ENCODE measurements at places on chromosomes 5 and 9.

GRCh38 chr9:84238652-84239051, 101.9 kb downstream of the SLC28A3 start:
- no peak for DNase-seq

DNA sequence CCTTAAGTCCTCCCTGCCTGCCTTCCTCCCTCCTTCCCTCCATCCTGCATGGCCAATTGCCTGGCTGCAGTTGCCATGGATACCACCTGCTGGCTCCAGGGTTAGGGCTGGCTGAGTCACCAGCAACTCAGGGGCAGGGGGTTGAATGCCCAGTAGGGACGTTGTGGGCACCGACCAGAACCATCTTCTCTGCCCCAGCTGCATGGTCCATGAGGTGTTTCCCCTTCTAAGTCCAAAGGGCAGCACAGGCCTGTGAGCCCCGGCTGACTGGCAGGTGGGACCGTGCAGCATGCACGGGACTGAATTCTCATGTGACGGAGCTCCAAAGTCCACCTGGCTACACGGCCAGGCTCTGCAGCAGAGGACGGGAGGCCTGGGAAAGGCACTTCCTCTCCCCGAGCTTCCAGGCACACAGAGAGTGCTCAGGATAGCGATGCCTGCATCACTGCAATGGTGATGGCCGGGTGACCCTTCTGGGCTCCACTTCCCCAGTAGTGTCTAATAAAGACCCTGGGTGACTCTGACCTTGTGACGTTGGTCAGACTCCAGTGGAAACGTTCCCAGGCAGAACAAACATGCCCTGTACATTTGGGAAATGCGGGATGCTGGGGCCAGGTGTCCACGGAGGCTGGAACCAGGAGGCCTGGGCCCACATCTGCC, 5.7 kb downstream of the ASS1 start:
- no peak for DNase-seq

GRCh38 chr5:16791904-16792597, 144.0 kb downstream of the MYO10 start:
- DNase-seq = no peak

GRCh38 chr5:97726106-97726505, 543.1 kb upstream of the RIOK2 start:
- no peak for DNase-seq

- no peak for DNase-seq
Observed at GRCh38 chr5:148807851-148808250, 18.6 kb upstream of the ADRB2 start.

- DNase-seq = peak; percentile 66
Observed at GRCh38 chr9:114898741-114899140, 31.6 kb downstream of the TNFSF8 start.

DNA sequence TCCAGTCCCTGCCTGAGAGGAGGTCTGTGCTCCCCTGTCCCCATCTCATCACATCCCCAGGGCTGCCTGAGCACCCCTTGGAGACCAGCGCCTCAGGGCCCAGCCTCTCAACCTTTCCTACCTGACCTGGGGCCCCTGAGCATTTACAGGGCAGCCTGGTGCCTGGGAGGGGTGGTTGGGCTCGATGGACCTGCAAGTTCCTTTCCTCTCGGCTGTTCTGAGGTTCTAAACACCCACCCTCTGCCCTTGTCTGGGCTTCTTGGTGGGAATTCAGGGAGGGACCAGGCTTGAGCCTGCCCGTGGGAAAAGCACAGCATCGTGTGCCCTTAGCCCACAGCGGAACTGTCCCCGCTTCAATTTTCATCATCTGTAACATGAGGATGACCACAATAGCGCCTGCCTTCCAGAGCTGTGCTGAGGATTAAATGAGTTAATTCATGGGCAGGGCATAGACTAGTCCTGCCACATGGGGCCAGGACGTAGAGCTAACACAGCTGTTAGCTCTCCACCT, 91.0 kb upstream of the SH3PXD2B start:
- DNase-seq = no peak

GRCh38 chr9:86557063-86557766, 203.0 kb upstream of the TUT7 start:
- no peak for DNase-seq

DNA sequence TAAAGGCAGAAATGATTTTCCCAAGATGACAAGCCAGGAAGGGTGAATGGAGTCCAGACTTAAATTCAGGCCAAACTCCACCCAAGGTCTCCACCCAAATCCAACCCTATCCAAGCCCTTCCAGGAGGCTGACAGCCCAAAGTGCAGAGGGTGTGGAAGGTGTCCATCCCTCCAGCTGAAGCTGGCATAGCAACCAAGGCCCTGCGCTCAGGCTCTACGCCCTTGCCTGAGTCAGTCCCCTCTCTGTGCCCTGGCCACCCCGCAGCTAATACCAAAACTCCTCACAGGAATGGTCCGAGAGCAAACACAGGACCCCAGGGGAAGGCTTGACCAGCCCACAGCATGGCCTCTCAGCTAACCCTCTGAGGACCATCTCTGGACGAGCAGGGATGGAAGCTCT, 2.1 kb downstream of the SEPTIN8 start:
- no peak for DNase-seq

- no peak for DNase-seq
Observed at GRCh38 chr5:55177078-55177477, 4.1 kb upstream of the CDC20B start.

- DNase-seq = peak; percentile 15
Observed at GRCh38 chr9:3526997-3527940, 1.5 kb upstream of the RFX3 start.

DNA sequence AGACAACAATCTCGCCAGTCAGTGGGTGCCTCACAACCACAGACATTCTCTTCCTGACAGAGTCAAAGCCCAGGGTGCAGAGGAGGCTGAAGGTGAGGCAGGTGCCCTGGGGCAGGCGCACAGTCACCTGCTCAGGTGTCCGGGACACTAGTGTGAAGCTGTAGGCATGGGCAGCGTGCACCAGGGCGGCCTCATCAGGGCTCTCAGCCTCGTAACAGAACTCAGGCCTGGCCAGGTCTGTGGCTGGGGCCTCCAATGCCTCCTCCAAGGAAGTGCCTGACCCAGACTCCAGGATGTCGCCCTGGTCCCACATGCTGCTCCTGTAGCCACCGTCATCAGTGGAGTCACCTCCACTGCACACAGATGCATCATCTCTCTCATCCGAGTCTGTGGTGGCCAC, 198.7 kb downstream of the PTTG1 start:
- DNase-seq = no peak

GRCh38 chr9:133862585-133863256, 124.6 kb upstream of the SARDH start:
- DNase-seq = no peak

GRCh38 chr9:131685753-131686706, 53.8 kb downstream of the RAPGEF1 start:
- no peak for DNase-seq

GRCh38 chr9:68740561-68740960, 35.5 kb downstream of the PIP5K1B start:
- no peak for DNase-seq

DNA sequence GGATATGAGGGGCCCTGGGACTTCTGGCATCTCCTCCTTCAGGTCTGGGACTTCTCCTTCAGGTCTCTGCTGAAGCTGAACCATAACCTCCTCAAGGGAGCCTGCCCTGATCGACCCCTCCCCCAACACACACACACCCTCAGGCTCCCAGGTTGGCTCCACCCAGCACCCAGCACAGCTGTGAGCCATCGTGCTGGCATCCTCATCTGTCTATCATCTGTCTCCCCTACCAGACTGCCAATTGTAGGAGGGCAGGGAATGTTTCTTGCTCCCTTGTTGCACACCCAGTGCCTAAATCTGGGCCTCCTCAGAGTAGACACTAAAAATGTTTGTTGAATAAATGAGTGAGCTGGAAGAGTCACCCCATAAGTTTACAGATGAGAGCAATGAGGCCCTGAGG, 71.4 kb downstream of the LRSAM1 start:
- DNase-seq = no peak

DNA sequence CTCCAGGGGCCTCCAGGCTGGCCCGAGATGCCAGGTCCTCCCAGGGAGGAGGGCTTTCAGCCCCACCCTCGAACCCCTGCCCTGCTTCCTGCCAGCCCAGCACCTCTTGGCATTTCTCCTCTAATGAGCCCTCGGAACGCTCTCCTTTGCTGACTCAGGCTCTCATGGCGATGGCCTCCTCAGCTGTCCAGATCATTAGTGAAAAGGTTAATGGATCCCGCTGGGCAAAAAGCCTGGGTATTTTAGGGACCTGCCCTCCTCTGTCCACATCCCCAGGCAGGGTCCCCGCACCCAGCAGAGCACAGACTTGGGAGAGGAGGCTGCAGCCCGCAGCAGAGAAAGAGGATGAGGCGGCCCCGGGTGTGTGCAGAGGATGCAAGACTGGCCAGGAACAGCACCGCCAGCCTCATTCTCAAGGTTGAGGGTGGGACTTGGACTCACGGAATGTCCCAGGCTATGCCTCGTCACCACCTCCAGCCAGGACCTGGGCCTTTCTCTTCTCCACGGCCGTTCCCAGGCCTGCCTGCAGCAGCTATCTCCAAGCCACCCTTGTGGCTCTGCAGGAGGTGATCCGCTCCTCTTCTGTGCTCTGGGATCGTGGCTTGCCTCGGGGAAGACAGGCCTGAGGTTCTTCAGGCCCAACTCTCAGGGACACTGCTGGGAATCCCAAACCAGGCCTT, 23.0 kb upstream of the ADAMTS2 start:
- DNase-seq = no peak

DNA sequence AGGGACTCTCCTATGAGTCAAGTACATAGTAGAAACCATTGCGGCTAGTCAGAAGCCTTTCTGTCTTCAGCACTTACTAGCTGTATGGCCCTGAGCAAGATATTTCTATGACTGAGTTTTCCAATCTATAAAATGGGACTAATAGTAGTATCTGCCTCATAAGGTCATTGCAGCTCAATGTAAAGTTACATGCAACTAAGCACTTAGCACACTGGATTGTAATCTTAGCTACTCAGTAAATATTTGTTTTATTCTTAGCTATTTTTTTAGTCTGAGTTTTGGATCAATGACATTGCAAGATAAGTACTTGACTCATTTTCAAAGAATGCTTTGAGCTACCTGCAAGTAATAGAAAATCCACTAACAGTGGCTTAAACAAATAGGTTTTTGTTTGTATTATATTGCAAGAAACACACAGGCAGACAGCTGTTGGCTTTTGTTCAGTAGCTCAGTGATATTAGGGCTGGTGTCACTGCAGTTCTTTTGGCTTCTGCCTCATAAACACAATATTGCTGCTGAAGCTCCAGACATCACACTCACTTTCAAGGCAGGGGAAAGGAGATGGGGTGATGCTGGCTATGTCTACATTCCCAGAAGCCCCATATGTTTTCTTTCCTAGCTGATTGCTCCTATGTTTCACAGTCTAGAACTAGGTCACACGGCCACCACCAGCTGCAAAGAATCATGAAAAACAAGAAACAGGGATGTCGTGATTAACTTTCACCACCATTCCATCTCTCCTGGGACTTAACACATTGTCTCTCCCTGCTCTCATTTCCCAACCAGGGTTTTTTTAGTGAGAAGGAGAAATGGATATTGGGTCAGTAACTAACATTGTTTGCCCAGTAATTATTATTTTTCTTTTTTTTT, 26.9 kb upstream of the FAT2 start:
- DNase-seq = no peak

GRCh38 chr5:154478752-154479159, 729 bp upstream of the HAND1 start:
- no peak for DNase-seq

- DNase-seq = no peak
Observed at GRCh38 chr9:120532891-120533290, 47.1 kb downstream of the CDK5RAP2 start.

- no peak for DNase-seq
Observed at GRCh38 chr5:95638632-95639031, 7.9 kb upstream of the RFESD start.

DNA sequence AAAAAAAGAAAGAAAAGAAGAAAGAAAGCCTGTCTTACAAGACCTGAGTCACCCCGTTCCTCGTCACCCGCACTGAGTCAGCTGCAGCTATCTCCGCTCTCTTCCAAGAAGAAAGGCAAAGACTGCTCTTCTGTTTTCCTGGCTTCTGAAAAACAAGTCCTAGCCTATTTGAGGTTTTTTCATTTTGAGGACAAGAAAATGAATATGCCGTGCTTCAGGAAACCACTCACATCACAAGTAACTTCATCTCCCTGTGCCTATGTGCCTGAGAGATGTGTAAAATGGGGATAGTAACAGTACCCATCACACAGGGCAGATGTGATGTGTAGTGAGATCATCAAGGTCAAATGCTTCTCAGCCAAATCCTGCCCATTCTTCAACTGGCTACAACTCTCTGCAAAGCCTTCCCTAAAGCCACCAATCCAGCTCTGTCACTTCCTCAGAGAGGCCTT, 78.4 kb downstream of the GLDC start:
- peak; percentile 6 for DNase-seq

DNA sequence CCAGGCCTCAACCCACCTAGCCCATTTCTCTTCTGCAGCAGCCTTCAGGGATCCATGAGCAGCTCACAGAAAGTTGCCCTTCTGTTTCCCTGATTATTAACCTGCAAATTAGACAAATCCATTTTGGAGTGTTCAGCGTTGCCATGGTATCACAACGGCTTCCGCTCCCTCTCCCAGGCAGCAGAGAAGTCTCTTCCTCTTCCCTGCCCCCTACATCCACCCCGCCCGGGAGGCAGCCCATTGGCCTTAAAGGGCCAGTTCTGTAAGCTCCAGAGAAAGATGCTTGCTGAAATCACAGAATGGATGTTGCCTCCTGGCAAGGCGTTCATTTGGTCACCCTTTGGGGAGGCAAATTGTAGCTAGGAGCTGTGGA, 47.7 kb upstream of the BOD1 start:
- DNase-seq = no peak

GRCh38 chr9:19975499-19975898, 186.7 kb upstream of the SLC24A2 start:
- DNase-seq = no peak

DNA sequence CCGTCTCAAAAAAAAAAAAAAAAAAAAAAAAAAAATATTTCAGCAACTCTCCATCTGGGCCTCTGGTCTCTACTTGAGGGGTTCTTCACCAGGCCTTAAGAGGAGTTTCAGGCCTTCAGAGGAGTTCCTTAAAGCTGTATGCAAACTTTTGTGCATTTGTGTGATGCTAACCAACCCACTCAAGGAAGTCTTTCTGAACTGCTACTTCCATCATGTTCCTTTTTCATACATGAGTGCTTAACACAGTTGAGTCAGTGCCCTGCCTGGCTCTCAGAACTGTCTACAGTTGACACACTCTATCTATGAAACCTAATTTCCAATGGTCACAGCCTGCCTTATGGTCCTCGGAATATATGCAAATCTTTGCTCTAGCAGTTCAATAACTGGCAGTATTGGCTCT, 146.5 kb downstream of the MEF2C start:
- no peak for DNase-seq

GRCh38 chr9:135456436-135457104, 23.0 kb upstream of the PPP1R26 start:
- no peak for DNase-seq
